ENCODE measurements at places on chromosomes 13 and 19.

DNA sequence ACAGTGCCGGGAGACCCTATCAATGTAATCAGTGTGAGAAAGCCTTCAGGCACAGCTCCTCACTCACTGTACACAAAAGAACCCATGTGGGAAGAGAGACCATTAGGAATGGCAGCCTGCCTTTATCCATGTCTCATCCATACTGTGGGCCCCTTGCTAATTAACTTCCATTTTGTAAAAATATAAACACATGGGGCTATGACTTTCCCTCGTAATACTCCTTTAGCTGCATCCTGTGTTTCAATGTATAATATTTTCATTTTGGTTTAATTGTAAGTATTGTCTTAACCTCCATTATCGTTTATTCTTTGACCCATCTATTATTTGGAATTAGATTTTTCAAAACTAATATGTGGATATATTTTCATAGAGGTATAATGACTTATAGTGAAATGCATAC, 29.3 kb downstream of the ZNF333 start:
- DNase-seq: no peak

- no peak for DNase-seq
Measured at GRCh38 chr19:49094505-49095482, 9.5 kb downstream of the SNRNP70 start.

DNA sequence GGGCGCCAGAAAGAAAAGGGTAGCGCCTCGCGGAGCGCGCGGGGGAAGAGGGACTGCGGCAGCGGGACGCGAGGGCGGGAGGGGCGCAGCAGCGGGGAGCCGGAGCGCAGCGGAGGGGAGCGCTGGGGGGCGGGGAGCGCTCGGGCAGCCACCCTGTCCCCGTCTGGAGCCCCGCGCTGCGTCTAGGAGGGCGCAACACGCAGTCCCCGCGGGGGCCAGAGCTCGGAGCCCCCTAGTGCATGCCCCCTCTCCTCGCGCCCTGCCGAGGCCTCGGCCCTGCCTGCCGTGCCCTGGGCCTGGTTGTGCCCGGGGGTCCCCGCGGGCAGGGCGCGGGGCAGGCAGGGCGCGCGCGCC, 37.9 kb downstream of the SOX1 start:
- DNase-seq: no peak

DNA sequence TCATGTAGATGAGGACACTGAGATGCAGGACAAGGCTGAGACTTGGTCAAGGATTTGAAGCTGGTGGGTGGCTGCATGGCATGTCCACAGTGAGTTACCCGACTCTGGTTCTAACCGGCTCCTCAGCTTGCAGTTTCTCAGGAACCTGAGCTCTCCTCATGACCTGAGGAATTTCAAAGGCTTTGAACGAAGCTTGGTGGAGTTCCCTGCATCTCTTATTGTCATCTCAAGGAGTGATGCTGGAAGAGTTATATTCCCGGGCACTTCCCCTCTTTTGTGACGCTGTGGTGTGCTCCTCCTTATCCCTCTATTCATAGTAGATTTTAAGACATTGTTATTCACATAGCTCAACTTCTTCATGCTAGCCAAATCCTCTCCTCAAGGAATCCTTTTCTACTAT, 500.1 kb upstream of the HTR2A start:
- DNase-seq: no peak

- DNase-seq: no peak
Measured at GRCh38 chr19:5664515-5664914, 15.8 kb downstream of the MICOS13 start.

GRCh38 chr13:108851660-108852059, 222.2 kb downstream of the MYO16 start:
- DNase-seq: no peak

GRCh38 chr13:43783820-43784219, 3.0 kb downstream of the ENOX1 start:
- DNase-seq: peak; percentile 36

- DNase-seq: no peak
Measured at GRCh38 chr13:83440465-83440864, 441.8 kb downstream of the SLITRK1 start.

DNA sequence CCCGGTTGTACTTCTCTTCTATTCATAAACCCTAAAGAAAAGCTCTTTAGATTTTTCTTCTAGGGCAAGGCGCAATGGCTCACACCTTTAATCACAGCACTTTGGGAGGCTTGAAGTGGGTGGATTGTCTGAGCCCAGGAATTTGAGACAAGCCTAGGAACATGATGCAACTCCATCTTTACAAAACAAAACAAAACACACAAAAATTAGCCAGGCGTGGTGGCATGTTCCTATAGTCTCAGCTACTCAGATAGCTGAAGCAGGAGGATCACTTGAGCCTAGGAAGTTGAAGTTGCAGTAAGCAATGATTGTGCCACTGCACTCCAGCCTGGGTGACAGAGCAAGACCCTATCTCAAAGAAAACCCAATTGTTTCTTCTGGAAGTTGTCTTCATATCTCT, 240.3 kb downstream of the SHISA2 start:
- DNase-seq: no peak

GRCh38 chr13:33127009-33127551, 110.9 kb downstream of the KL start:
- DNase-seq: no peak

DNA sequence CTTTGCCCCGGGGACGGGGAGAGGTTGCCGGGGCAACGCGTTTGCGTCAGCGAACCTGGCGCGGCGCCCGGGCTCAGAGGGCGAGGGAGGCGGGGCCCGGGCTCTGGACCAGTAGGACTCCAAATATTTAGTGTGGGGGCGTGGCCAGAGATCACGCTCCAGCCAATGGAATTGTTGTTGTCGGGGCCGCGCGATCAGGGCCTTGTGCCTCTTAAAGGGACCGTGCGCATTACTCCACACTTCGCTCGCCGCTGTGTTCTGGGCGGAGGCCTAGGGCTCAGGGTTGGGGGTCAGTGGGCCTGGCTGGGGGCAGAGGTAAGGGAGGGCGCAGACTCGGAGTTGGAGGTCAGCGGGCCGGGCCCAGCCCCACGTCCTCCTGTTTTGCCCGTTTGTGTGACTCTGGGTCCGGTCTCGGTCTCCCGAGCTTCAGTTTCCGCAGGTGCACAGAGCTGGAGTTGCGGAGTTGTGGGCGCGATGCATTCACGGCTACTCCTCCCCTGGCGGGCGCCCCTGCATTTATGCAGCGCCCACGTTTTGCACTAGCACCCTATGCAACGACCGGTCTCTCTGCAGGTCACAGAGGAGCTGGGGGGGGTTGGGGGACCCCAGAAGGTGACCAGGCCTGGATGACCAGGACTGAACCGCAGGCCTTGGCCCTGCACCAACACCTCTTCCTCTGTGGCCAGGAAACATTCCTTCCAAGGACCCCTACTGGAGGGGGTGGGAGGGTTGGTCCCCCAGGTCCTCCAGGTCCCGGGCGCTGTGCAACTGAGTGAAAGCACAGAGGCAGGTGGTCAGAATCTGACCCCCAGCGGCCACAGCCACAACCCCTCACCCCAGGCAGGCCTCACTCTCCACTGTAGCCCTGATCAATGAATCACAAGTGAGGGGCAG, 10.7 kb upstream of the MKNK2 start:
- peak; percentile 99 for DNase-seq

DNA sequence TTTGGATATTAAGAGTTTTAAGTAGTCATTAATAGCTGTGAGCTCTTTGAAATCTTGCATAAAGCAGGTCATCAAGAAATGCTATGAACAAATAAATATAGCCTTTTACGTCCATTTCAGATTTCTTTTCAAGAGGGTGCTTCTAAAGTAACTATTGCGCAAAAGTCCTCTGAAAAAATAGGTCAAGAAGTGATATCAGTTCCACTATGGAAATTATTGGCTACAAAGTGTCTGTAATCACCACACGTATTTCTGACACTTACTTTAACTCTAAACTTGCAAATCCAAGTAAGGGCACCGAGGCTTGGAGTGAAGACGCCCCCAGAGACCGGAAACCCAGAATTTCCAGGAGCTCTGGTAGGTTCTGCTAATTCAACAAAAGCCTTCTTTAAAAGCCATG, 44.9 kb upstream of the STARD13 start:
- DNase-seq: no peak

GRCh38 chr19:7376151-7376852, 27.6 kb downstream of the ARHGEF18 start:
- DNase-seq: no peak

DNA sequence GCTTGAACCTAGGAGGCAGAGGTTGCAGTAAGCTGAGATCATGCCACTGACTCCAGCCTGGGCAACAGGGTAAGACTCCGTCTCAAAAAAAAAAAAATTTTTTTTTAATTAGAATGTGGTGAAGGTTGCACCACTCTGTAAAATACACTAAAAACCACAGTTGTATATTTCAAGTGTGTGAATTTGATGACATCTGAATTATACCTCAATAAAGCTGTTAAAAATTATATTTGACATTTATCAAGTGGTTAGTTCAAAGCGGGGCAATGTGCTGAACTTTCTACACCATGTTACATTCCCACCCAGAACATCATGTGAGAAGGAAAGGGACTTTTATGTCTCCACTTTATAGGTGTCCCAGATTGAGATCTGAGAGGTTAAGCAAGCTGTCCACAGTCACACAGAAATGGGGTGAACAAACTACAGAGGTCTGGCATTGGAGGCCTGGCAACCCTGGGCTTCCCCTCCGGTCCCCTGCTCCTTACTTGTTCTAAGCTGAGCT, 5.9 kb upstream of the S1PR5 start:
- DNase-seq: peak; percentile 60

- no peak for DNase-seq
Measured at GRCh38 chr19:18488403-18488723, 33.5 kb downstream of the ELL start.

- DNase-seq: no peak
Measured at GRCh38 chr19:18051887-18052286, 34.8 kb downstream of the IL12RB1 start.

- no peak for DNase-seq
Measured at GRCh38 chr13:28239374-28239773, 101.0 kb downstream of the PAN3 start.

GRCh38 chr19:56769650-56770049, 70.9 kb downstream of the PEG3 start:
- no peak for DNase-seq

Data from CD4-positive, alpha-beta T cell treated with Interleukin-17A for 1 hour (primary cell).